ENCODE measurements at places on chromosomes 4 and X.

- DNase-seq = no peak
These were observed 2224.0 kb upstream of the AGA start for GRCh38 chr4:179666226-179666625.

GRCh38 chr4:85842540-85842939, 367.6 kb downstream of the ARHGAP24 start:
- no peak for DNase-seq

DNA sequence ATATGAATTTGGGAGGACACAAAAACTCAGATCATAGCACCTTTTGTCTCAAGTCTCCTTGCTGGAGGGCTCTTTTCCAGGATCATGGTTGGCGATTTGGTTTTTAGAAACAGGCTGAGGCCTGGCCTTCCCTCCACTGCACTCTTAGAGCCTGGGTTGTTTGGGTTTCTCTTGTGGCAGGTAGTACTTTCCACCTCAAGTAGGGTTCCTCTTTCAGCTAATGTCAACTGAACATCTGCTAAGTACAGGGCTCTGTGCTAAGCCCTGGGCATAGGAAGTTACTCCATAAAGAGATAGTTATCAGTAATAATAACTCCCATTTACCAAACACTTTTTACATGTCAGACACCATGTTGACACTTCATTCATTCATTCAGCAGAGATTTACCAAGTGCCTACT, 28.2 kb upstream of the APLN start:
- DNase-seq = no peak

GRCh38 chr4:142202404-142203332, 566.3 kb downstream of the IL15 start:
- DNase-seq = no peak

DNA sequence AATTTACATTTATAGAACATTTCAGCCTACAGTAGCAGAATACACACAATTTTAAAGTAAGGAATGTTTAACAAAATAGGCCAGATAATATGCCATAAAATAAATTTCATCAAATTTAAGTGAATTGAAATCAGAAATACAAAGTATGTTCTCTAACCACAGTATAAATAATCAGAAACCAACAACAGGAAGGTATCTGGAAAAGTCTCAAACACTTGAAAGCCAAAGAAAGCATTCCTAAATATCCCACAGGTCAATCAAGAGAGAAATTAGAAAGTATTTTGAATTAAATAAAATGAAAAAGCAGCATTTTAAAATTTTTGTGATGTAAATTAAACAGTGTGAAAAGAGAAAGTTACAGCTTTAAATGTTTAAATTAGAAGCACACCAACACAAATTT, 899.2 kb downstream of the PDHA2 start:
- no peak for DNase-seq

DNA sequence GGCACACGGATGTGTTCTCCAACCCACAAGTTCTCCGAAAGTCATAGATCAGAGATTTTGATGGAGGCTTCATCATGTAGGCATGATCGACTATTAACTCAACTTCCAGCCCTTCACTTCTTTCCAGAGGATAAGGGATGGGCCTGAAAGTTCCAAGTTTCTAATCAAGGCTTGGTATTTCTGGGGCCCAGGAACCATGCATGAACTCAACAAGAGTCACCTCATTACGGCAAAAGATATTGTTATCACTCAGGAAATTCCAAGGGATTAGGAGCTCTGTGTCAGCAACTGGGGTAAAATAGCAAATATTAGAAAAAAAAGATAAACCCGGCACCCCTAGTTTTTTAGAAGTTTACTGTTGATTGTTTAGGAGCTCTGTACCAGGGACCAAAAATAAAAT, 240.1 kb upstream of the PPP1R2C start:
- no peak for DNase-seq

Data from stimulated activated CD8-positive, alpha-beta memory T cell treated with anti-CD3 and anti-CD28 coated beads, Interleukin-7, amount 100 ng/mL, for 1 hour (primary cell).